AML-193 (cell line): ENCODE measurements at places on chromosomes 1 and 21.

GRCh38 chr21:32415451-32416398 is 3.2 kb downstream of the EVA1C start:
- DNase-seq: no peak

DNA sequence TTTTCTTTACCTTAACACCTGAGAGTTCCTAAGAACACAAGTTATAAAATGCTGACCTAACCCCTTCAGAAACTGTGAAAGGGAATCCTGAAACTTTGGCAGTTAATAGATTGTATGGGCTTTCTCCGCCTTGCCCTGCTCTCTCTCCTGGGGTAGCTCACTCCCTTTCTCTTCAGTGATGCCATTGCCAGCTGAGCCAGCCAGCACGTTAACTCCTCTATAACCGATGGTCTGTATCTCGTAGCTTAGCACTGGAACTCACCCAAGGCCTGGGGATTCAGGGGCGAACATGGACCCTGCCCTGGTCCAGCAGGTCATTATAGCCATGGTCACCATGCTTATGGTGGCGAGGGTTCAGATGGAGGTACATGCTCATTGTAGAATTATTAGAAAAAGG is 40.7 kb downstream of the TRAPPC10 start:
- no peak for DNase-seq

- no peak for DNase-seq
These were observed 8.9 kb upstream of the MUTYH start for GRCh38 chr1:45348966-45349677.

DNA sequence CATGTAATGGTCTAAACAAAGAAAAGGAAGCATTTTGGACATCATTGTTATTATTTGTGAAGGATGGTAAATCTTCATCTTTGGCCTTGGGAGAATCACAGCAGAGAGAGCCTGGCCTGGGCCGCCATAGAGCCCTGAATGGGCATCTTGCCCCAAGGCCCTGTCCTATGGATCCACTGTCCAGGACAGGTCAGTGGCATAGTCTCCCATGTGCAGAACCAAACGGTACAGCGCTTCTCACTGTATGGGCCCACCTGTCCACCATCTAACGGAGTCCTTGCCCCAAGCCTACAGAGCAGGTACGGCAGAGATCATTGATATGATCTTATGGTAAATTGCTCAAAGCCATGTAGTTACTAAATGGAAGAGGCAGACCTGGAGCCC is 185.7 kb downstream of the FOXD2 start:
- DNase-seq: no peak

- DNase-seq: no peak
These were observed 2.5 kb downstream of the COL6A2 start for GRCh38 chr21:46100426-46100825.

- DNase-seq: no peak
These were observed 126.9 kb downstream of the MATN1 start for GRCh38 chr1:30596470-30596869.

DNA sequence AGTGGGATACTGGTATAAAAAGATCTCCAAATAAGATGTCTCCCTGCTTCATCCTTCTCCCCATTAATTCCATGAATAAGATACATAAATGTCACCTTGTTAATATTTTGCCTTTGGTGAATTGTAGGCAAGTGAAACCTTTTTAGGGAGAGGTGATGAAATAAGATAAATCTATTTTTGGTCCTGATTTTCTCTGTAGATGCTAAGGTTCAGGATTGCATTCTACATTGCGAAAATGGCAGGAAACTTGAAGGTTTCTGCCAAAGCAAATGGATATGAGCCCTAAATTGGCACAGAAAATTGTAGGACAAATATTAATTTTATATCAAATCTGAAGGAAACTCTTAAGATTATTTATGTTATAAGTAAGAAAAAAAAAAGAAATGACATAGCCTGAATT is 107.1 kb downstream of the PLPPR4 start:
- no peak for DNase-seq

DNA sequence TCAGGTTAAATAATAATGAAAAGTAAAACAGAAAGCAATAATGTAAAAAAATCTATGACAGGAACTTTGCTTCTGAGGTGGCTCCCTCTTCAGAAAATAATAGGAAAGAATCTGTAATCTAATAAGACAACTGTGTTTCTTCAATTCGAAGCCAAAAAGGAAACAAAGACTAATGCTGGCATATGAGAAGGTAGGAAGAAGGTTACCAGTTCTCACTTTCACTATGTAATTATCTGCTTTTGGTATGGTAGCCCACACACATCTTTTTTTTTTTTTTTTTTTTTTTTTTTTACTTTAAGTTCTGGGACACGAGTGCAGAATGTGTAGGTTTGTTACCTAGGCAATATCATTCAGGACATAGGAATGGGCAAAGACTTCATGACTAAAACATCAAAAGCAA is 47.1 kb downstream of the COP1 start:
- no peak for DNase-seq

- DNase-seq: no peak
These were observed 96.6 kb downstream of the DPYD start for GRCh38 chr1:97824200-97824599.

GRCh38 chr1:21762022-21762404 is 20.9 kb downstream of the USP48 start:
- DNase-seq: no peak

DNA sequence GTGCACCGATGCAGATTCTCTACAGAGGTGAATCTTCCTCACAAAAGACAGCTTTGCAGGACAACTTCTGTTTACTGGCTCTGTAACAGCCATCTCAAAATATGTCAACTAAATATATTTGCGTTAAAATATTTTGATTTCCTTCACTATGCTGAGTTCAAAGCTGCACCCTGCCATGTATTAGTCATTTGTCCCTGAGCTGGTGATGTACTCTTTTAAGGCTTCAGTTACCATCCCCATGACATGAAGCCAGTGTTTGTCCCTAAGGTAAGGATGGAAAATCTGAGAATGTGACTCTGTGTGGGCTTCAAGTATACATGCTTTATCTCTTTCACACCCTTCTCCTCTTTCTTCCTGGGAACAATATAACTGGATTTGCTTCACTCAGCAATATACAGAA is 70.2 kb upstream of the BTG3 start:
- no peak for DNase-seq

DNA sequence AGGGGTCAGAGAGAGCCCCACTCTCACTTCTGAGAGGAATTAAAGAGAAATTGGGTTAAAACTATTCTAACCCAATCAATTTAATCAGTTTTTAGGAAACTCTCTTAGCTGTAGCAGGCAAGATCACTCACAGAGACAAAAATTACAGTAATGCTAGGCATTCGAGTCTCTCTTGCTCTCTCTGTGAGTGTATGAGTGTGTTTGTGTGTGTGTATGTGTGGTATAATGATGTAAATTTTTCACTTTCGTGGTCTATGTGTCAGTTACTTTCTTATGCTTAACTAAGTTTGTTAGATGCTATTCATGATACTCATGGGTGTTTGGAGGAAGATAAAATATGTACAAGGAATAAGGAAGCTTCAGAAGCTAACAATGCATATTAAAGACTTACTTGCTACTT is 131.3 kb downstream of the FASLG start:
- no peak for DNase-seq

DNA sequence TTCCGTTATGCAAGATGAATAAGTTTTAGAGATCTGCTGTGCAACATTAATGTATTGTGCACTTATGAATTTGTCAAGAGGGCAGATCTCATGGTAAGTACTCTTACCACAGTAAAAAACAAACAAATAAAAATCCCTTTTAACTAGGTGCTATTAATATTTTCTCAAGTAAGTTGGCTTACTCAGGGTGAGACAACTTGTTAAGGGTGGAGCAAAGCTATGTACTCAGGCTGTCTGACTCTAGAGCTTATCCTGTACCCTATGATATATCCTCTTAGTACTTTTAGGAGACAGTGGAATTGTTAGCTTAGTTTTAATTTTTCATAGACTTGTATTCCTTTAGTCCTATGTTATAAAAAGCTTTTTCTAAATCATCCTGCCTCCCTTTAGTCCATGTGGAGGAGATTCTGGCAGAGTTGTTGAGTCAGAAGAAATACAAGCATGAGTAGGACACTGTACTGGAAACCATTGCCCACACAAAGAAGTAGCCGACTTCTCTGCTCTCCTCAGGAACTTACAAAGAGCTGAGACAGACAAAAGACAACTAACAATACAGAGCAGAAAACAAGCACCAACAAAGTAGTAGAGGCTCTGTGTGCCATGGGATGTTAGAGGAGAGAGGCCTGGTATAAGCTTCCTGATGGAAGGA is 49.2 kb downstream of the S1PR1 start:
- DNase-seq: no peak

- peak; percentile 48 for DNase-seq
These were observed 178.8 kb downstream of the ETS2 start for GRCh38 chr21:38984568-38984967.

DNA sequence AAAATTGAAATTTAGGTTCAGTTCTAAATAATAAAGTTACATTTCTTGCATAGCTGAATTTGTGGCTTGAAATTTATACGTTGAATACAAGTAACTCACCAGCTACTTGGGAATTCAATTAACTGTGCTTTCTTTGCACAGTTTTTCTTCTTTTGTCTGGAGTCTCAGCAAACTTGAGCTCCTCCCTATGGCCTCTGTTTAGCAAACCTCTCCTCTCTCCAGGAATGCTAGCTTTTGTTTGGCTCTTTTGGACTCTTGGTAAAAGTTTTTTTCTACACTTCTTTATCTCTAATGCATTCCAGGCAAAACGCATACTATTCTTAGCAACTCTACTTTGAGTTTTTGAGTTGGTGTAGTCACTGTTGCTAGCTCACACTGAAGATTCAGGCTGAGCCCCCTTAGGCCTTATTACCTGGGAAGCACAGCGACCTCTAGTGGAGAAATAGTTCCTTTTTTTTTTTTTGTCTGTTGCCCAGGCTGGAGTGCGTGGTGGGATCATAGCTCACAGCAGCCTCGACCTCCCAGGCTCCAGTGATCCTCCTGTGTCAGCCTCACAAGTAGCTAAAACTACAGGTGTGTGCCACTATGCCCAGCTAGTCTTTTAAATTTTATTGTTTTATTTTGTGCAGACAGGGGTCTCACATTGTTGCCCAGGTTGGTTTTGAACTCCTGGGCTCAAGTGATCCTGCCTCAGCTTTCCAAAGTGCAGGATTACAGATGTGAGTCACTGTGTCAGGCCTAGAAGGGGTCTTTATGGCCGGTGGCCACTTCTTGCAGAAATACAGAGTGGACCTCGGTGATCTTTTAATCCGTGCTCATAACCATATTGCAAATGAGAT is 61.7 kb downstream of the CASQ2 start:
- DNase-seq: no peak

GRCh38 chr1:20956272-20956671 is 169.2 kb upstream of the HP1BP3 start:
- DNase-seq: no peak

GRCh38 chr1:56825436-56825835 is 6.2 kb upstream of the FYB2 start:
- DNase-seq: no peak

DNA sequence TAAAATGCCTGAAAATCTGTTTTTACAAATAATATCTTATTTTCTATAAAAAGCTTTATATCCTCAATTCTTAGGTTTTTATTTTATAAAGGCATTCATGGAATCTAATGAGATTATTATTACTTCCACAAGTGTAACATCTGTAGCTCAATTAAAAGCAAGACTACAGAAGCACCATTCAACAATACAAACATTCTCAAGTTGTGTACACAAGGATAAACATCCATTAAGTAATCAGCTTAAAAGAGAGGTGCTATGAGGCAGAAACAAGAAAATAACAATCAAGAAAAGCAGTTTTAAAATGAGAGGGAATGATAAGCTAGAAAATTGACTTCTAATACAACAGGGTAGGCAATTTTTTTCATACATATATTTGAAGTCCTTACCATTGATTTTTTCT is 326.1 kb downstream of the MRPL39 start:
- DNase-seq: no peak

DNA sequence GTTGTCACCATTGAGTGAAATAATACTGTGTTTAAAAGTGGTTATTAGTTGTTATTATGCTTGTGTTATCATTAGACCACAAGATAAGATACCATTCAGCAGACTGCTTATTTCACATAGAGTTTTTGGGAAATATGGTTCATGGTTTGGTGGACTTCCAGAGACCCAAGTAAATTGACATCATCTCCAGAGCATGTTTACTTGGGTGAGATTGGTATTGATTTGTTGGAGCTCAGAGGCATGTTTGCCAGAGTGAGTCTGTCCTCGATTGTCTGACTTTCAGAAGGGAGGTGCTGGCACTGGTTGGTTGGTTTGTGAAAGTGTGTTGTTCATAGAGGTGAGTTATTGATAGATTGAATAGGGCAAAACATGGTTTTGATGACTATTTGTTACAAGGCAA is 291.4 kb downstream of the TGFB2 start:
- no peak for DNase-seq

DNA sequence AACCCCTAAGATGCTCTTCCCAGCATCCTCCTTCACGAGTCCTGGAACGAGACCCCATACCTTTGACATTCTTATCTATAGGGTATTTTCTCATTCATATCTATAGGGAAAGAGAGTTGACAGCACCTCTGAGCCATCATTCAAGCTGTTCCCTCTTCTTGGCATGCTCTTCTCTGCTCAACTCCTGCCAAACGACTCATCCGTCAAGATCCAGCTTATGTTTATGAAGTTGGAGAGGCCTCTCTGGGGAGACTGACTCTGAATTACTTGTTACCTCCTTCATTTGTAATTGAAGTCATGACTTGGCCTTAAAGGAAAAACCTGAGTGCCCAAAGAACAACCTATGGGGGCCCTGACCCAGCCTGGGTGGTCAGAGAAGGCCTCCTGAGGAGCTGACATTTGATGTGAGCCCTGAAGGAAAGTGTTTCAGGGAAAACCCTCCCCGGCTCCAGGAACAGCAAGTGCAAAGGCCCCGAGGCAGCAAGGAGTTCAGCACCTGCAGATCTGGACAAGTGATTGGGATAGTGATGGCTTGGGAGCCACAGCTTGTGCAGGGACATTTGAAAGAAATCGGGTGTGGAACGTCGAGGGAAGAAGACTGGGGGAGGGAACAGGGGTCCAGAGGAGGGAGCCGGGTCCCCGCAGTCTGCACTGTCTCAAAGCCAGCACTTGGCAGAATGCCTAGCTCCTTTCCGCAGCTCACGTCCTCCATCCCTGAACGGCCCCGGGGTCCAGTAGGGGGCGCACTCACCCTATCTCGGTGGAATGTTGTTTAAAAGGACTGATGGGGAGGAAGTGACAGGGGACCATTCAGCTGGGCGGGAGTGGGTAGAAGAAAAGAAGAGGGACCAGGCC is 14.0 kb upstream of the CDA start:
- peak; percentile 77 for DNase-seq

DNA sequence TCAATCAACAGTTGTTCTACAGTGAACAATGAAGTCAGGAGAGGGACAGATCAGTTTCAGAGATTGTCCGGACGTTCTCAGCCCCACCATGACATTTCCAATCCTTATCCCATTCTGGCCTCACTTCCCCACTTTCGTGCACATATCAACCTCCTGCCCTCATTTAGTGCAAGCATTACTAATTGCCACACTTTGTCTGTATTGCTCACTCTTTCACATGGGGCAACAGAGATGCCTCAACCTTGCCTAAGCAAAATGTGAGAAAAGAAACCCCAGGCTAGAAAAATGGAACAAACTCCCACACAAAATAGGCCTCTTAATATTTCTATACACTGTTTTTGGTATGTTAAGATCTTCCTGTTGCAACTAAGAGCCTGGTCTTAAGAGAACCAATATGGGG is 8.9 kb upstream of the RGS1 start:
- no peak for DNase-seq
